Naive B cell (primary cell): ENCODE measurements at places on chromosomes 5 and 9.

DNA sequence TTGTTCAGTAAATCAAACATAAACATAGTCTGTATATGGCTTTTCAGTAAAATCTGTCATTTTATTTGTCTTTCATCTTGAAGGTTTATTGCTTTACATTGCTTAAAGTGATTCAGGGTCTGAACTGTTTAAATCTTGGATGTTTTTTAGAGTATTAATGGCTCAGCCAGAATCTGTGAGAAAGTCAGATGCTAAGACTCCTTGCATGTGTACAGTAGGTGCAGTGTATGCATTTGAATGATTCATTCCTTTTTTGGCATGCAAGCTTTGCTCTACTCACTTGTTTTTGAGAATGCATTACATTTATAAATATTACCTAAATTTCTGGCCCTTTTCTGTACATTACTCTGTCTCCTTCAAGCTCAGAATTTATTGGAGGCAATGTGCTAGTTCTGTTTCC, 271.0 kb upstream of the RIOK2 start:
- H3K4me3 ChIP-seq: no peak overlapping the region
- no peak overlapping the region for H3K27ac ChIP-seq
- DNase-seq: no peak
- no peaks in the 10 kb centered on the region for H3K36me3 ChIP-seq
- no peaks in the 10 kb centered on the region for H3K4me1 ChIP-seq
- H3K27me3 ChIP-seq: no peaks in the 10 kb centered on the region

DNA sequence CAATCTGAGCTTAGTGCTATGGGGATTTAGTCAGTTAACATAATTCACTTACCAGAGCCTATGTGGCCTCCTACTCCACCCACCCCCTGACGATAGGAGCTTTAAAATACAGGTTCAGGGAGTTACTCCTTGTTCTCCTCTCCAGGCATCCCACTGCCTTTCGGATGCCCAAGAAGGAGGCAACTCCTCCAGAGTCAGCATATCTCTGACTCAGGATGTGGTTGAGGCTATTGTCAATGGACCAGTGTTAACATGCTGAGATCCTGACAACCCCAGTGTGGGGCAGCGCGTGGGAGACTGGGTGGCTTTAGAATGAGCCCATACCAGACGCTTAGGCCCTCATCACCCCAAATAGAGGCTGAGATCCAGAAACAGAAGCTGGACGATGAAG, 27.4 kb downstream of the BICD2 start:
- H3K27me3 ChIP-seq: no peaks in the 10 kb centered on the region
- DNase-seq: no peak
- no peak overlapping the region for H3K27ac ChIP-seq
- no peak overlapping the region for H3K4me3 ChIP-seq
- no peaks in the 10 kb centered on the region for H3K36me3 ChIP-seq

GRCh38 chr9:33943389-33943788, 105.3 kb downstream of the UBAP2 start:
- H3K4me3 ChIP-seq: no peak overlapping the region
- no peaks in the 10 kb centered on the region for H3K27me3 ChIP-seq
- DNase-seq: no peak
- no peaks in the 10 kb centered on the region for H3K4me1 ChIP-seq

GRCh38 chr5:149410071-149410470, 31.0 kb upstream of the IL17B start:
- no peaks in the 10 kb centered on the region for H3K36me3 ChIP-seq
- no peak for DNase-seq
- H3K27ac ChIP-seq: no peak overlapping the region
- no peaks in the 10 kb centered on the region for H3K4me1 ChIP-seq
- H3K4me3 ChIP-seq: no peak overlapping the region
- H3K27me3 ChIP-seq: peaks cover 5% of the 10 kb centered on the region

DNA sequence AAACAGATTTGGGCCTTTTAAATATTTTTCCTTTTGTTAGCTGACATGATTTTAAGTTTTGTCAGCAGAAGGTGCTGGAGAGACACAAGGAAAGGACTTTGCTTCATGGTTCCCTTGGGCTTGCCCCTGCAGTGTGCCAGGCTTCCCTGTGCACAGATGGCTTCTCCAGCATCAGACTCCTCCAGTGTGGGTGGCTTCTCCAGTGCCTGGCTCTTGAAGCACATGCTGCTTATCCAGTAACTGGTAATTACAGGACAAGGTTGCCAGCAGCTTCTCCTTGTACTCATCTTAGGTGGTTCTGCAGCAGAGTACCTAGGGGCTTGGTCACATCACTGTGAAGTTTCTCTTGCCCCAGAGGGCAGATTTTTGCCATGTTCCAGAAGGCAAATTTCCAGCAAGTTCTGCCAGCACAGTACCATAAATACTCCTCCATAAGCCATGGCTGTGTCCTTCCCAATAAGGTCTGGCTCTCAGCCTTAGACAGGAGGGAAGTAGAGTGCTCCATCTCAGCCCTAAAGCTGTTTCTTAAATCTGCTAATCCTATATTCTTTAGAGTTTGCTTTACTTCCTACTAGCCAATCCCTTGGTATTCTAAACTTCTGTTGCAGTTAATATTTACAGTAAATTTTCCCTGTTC, 62.4 kb downstream of the PJA2 start:
- H3K4me3 ChIP-seq: no peak overlapping the region
- no peaks in the 10 kb centered on the region for H3K36me3 ChIP-seq
- no peak for DNase-seq
- H3K27ac ChIP-seq: peak overlapping the region; percentile 26
